ENCODE measurements at places on chromosomes 5 and 9.

DNA sequence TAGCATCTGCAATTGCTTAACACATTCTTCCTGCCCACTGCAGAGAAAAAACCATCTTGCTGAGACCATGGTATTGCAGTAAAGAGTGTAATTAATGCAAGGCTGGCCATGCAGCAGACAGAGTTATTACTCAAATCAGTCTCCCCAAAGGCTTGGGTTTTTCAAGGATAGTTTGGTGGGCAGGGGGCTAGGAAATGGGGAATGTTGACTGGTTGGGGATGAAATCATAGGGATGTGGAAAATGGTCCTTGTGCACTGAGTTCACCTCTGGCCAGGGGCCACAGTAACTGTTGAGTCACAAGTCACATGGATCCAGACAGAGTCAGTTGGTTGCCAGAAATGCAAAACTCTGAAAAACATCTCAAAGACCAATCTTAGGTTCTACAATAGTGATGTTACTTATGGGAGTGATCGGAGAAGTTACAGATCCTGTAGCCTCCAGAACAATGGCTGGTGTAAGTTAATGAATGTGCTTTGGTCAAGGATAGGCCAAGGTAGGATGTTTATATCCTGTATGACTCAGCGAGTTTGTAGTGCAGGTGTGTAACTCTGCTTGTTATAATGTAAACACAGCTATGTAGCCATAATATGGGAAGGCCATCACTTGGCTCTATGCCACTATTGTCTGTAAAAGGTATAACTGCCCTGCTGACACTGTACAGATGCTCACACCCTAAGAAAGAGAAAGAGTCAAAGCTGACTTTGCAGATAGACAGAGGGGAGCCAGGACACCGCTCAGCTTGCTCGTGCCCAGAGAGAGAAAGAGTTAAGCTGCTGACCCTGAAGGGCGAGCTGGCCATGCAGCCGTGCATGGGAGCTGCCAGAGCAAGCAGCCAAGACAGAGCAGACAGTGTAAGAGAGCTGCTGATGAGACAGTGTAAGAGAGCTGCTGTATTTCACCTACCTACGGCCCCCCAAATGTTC lies 27.2 kb downstream of the C9orf152 start:
- DNase-seq, result peak; percentile 90

DNA sequence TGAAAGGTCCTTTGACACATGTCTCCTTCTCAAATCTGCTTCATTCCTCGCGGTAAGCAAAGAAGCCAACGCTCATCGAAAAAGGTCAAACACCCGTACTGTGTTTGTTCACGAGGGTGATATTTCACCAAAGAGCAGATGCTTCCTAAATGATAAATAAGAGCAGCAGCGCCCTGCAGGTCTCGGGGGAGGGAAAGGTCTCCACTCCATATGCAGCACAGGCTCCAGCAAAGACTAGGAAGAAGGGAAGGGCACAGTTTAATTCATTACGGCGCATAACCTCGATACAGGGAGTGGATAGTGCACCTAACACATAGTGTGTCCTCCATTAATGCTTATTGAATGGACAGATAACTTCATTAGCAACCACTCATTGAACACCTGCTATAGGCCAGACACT lies 593.3 kb downstream of the CDK5RAP2 start:
- DNase-seq, result no peak

DNA sequence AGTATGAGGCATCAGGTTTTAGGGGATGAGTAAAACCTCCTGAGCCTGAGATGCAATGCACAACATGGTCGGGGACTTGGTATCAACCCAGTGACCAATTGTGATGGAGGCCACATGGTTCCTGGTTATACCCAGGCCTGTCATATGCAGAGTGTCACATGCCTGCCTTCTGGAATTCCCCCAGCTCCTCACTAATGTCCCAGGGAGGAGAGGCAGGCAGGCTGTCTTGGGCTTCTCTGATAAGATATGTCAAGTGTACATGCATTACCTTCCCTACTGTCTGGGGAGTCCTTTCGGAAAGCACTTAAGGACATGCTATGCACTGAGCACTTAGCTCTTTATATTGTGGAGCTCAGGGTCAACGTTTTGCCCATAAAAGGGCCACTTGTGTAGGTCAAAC lies 14.2 kb upstream of the PALM2AKAP2 start:
- DNase-seq, result no peak

- no peak for DNase-seq
Measured at GRCh38 chr5:42606464-42606869, 150.2 kb upstream of the CCDC152 start.

DNA sequence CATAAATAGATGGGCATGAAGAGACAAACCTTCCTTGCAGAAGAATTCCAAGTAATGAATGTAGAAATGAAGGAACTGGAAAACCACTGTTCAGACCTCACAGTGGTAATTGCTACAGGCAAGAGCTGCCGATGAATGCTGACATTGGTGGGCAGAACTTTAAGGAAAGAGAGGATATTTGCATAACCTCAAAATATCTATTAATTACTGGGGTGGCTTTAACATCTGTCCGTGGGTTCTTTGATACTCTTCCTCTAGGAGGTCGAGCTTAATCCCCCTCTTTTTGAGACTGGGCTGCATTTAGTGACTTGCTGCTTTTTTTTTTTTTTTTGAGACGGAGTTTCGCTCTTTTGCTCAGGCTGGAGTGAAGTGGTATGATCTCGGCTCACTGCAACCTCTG lies 34.7 kb downstream of the LAMC3 start:
- DNase-seq, result no peak

GRCh38 chr9:81317223-81317622 lies 372.1 kb downstream of the TLE1 start:
- no peak for DNase-seq

- peak; percentile 80 for DNase-seq
Measured at GRCh38 chr5:93349613-93350012, 231.4 kb downstream of the NR2F1-AS1 start.

- DNase-seq, result no peak
Measured at GRCh38 chr5:98989727-98990126, 60.9 kb upstream of the CHD1 start.

- no peak for DNase-seq
Measured at GRCh38 chr5:139182528-139183296, 15.5 kb downstream of the SIL1 start.

DNA sequence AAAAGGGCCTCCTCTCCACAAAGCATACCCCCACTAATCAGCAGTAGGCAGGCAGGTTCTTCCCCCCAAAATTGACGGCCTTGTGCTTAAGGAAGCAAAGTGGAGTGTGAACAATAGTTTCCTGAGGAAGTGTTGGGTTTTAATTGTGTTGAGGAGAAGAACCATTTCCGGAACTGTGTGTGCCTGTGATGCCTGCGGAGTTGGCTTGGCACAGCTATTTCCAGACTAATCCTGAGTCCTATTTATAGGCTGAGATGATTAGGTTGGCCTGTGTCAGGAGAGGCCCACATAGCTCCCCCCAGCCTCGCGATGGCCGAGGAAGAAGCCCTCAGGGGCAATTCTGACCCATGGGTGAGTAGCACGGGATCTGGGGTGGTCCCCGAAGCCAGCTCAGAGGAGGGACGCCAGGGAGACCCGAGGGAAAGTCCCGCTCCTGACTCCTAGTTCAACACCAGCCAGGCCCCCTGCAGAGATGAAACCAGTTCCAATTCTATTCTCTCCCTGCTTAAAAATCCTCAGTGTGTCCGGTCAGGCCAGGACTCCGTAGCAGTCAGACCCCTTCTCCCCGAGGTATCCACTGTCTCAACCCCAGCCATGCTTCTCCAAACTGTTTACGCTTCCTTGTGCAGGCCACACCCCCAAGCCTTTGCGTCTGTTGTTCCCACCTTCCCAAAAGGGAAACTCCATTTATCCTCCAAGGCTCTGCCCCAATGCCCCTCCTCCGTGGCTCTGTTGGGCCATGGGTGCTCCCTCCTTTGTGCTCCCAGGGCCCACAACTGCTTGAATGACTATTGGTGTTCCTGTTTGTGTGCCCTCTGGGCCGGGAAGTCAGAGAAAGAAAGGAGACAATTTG lies 18.1 kb downstream of the GSN start:
- peak; percentile 71 for DNase-seq

- no peak for DNase-seq
Measured at GRCh38 chr5:9739135-9739534, 109.0 kb upstream of the TAS2R1 start.
